GM23338 (cell line): ENCODE measurements at places on chromosomes 5 and 9. TPM values are rescaled to one million over a fixed set of nuclear protein-coding genes. Genes with fewer than 3 reads are reported as not detected.

DNA sequence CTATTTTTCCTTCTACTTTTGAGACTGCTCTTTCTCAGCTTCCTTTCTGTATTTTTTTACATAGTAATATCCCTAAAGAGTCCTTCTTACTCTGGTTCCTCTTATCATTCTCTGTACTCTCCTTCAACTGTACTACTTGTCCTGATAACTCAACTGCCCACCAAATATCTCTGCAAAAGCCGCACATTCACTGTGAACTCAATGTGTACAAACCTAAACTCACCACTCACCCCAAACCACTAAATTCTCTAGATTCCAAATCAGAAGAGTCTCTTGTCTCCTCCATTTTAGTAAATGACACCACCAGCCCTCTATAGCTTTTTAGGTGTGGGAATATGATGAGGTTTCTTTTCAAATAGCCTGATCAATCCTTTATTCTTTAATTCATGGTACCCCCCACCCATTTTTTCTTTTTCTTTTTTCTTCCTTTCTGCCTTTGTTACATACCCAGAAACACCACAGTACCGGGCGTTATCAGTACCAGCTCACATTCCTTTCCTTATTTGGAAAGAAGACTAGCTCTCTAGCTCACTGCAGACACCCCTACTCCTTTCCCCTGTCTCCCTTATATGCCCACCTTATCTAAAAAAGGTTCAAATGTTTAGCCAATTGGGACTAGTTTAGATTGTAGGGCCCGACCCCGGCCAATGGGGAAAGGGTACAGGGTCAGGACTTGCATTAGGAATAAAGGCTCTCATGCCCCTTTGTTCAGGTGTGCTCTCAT lies 63.1 kb upstream of the RANBP6 start:
- DNase-seq = peak; percentile 30

SHOC1 gene
- total RNA-seq = not detected in 2 replicates

PCDHGA3 gene
- 0.90 and 1.2 TPM in 2 replicates for total RNA-seq

DNA sequence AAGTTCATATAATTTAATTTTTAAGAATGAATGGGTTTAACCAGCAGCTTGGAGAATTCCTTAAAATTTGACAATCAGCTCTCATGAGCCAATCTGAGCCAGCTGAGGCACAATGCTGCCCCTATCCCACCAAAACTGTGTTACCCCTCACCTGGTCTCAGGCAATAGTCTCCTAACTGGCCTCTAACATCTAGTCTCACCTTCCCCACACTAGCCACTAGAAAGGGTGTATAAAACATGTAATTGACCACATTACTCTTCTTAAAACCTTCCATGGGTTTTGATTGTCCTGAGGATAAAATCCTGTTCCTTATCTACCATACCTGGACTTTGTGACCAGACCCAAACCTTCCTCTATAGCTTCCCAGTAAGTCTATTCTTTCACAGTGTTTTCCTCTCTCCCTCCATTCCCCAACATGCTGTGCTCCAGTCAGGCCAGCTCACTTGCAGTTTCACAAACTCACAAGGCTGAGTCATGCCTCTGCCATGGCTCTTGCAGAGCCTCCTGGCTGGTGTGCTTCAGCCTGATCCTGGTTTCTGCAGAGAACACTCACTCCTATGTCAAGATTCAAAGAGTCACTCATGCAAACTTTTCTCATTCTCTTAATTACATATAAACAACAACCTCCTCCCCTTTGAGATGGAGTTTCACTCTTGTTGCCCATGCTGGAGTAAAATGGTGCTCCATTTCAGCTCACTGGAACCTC lies 16.0 kb upstream of the ZCCHC7 start:
- no peak for DNase-seq

- no peak for DNase-seq
Measured at GRCh38 chr5:108739376-108739775, 8.3 kb upstream of the FER start.

DNA sequence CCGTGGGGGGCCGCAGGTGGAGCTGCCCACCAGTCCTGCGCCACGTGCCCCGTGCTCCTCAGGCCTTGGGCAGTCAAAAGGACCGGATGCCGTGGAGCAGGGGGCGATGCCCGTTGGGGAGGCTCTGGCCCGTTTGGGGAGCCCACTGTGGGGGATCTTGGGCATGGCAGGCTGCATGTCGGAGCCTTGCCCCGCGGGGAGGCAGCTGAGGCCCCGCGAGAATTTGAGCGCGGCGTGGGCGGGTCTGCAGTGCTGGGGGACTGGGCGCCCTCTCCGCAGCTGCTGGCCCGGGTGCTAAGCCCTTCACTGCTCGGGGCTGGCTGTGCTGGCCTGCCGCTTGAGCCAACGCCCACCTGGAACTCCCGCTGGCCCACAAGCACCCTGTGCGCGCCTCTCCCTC lies 445.6 kb upstream of the EDIL3 start:
- DNase-seq = no peak

- peak; percentile 29 for DNase-seq
Measured at GRCh38 chr9:133122935-133123611, 2.0 kb upstream of the RALGDS start.

GRCh38 chr9:97564291-97565175 lies 63.1 kb downstream of the TMOD1 start:
- no peak for DNase-seq

DNA sequence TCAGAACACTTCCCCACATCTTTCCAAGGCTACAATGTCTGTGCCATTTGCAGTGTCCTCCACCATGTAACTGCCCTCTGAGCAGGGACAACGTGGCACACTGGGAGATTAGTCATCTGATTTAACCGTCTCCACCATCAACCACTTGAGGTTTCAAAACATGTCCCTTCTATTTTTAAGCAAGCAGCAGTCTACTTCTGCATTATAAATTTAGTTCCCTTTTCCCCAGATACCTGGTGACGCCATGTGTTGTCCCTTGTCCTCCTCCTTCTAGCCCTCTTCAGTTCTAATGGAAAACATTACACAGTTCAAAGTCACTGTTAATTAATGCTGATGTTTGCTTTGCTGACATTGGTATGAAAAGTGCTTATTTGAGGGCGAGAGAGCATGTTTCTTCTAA lies 52.8 kb downstream of the ATP10B start:
- no peak for DNase-seq

DNA sequence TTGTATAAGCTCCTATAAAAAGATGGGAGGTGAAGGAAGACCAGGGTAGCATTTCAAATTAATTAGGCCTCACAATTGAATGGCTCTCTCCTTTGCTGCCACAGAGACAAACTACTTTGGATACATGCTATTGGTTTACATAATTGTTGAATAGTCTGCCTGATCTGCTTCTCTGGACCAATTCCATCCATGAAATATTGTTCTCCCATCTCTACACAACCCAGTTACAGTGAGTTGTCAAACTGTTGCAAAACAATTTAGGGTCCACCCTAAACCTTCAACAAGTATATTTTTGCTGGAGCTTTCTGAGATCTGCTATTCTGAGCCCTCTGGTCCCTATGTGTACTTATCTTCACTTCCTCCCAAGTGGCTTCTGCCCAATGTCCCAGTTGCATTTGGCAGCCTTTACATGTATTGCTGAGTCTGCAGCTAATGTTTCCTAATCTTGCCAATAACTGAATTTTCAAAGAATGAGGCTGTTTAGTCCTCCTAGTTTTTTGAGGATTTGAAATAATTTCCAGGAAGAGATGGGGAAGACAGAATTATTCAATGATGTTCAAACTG lies 38.9 kb downstream of the AGTPBP1 start:
- DNase-seq = no peak

- DNase-seq = no peak
Measured at GRCh38 chr9:75927356-75927755, 36.9 kb downstream of the PCSK5 start.

PROB1 gene
- total RNA-seq = 2.7 and 3.1 TPM in 2 replicates

- DNase-seq = no peak
Measured at GRCh38 chr5:102307232-102307631, 11.1 kb upstream of the SLCO4C1 start.

- DNase-seq = no peak
Measured at GRCh38 chr5:136018814-136019783, 9.7 kb upstream of the TGFBI start.

DNA sequence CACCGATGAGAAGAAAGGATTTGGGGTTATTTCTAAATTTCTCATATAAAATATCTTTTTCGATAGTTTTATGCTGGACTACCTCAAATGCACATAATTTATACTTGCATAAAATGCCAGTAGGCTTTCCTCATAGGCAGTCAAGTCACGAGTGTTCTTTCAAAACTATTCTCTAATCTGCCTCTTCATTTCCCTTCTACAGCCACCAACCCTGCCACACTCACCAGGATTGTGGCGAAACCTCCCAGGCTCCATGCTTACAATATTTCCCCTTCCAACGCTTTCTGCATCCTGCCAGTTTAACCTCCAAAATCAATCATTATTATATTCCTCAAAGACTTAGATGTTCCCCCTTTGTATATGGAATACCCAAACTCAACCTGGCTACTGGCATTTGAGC lies 65.4 kb downstream of the FRMD3 start:
- no peak for DNase-seq

SLC12A2 gene
- total RNA-seq = 17.2 and 21.3 TPM in 2 replicates

- DNase-seq = no peak
Measured at GRCh38 chr5:55584398-55585205, 49.8 kb upstream of the PLPP1 start.

GRCh38 chr5:159906943-159907342 lies 9.3 kb upstream of the ADRA1B start:
- DNase-seq = no peak

DNA sequence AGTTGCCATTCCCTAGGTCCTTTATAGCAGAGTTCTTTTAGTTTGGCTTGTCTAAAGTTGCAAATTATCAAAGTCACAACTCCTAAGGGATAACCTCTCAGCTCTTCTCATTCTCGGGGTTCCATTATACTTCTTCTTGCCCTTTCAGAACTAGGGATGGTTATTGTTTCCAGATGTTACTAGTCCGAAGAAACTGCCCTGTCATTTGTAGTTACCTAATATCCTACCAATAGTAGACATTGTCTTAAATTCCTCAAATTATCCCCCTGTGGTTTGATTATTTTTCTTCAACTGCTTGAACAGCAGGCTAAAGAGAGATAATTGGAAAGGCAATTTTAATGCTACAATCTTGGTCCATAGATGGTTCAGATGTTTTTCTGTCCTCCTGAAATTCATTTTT lies 709.8 kb downstream of the KCTD16 start:
- no peak for DNase-seq

RETREG1 gene
- total RNA-seq = 2.2 and 2.3 TPM in 2 replicates

DNA sequence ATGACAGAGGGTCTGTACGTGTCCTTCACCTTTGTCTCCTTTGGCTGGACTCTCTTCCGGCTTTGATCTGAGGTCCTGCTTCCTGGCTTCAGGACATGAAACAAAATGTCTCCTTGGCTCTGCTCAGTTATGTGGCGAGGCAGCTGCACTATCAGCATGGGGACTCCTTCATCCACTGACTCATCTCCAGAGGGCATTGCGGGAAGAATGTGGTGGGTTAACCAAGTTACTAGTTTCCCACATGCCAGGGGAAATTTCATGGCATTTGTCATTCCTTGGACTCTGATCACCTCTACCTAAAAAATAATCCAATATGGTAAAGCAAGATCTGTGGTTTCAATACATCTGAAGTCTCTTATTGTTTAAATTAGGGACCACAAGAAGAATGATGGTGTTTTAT lies 259.7 kb downstream of the MED10 start:
- DNase-seq = no peak

DNA sequence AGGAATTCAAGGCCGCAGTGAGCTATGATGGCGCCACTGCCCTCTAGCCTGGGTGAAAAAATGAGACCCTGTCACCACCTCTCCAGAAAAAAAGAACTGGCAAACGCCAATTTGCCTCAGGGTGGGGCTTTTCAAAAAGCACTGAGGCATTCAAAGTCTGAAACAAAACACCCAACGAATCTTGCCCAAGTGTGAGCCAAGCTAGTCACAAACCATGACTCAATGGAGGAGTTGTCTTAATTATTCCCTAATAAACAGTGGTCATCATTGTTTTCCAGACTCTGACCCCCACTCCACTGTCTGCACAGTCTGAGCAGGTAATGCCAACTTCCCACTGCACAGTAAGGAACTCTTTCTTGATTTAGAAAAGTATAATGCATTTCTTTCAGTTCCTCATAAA lies 16.8 kb downstream of the FRMD3 start:
- DNase-seq = no peak

RGS7BP gene
- 4.5 and 5.4 TPM in 2 replicates for total RNA-seq

- DNase-seq = no peak
Measured at GRCh38 chr5:76445063-76445462, 42.0 kb downstream of the IQGAP2 start.

DNA sequence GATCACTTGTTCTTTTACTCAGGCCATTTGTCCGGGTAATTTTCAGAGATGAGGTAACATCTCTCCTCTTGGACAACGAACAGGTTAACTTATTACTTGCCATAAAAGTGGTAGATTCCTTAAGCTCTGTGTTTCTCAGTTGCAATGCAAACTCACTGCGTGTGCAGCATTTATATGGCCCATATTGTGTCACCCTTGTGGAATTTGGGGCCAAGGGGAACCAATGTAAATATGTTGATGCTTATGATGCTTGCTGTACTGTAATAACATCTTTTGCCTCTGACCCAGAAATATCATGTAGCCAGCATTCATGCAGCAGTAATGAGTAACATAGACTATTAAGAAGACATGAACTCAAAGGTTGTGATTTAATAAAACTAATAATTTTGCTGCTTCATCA lies 175.8 kb downstream of the ADAMTS6 start:
- DNase-seq = no peak

GRCh38 chr9:72809586-72809985 lies 143.3 kb downstream of the ALDH1A1 start:
- no peak for DNase-seq

GRCh38 chr9:101991926-101992325 lies 253.5 kb upstream of the GRIN3A start:
- DNase-seq = no peak

DNA sequence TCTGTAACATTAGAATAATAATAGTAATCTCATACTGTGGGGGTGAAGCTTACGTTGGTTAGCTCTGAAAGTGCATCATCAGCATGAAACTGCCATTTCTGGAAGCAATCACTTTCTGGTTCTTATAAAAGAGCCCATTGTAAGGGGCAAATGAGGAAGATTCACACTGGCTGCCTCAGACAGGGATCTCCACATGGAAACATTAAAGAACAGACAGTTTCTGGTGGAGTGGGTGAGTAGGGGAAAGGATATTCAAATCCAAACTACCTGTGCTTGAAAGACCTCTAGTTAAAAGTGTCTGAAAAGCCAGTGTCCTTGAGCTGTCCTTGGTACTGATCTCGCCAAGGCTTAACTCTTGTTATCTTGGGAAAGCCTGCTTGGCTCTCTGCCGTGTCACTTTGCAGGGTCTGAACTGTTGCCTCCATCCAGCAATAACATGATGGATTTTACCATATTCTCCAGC lies 19.1 kb upstream of the SLC31A2 start:
- DNase-seq = peak; percentile 80

FOXD4 gene
- 0.31 TPM in 1 of 2 replicates, not detected in the other for total RNA-seq

NOXA1 gene
- 0.59 and 0.62 TPM in 2 replicates for total RNA-seq

MEF2C gene
- total RNA-seq = 0.97 and 1.2 TPM in 2 replicates

DNA sequence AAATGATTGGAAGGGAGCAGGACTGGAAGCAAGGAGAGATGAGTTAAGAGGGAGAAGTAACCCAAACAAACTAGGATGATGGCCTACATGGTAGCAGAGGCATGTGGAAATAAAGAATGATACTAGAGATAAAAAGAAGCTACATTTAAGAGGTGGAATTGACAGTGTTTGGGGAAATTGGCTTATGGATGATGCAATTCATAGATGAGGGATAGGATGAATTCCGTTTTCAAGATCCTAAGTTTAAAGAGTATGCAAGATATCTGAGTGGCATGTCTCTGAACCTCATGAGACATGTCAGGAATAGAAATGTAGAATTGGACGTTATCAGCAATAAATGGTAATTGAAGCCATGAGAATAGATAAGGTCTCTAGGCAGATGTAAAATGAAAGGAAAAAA lies 73.6 kb downstream of the RPS23 start:
- DNase-seq = no peak

- DNase-seq = no peak
Measured at GRCh38 chr9:97904725-97905124, 17.6 kb downstream of the TRMO start.

ANKRD31 gene
- 0.16 and 0.59 TPM in 2 replicates for total RNA-seq
